Activated T-helper 1 cell treated with Interleukin-2 at 50 U/mL for 16 hours (primary cell): ENCODE measurements at places on chromosomes 11 and 22.

DNA sequence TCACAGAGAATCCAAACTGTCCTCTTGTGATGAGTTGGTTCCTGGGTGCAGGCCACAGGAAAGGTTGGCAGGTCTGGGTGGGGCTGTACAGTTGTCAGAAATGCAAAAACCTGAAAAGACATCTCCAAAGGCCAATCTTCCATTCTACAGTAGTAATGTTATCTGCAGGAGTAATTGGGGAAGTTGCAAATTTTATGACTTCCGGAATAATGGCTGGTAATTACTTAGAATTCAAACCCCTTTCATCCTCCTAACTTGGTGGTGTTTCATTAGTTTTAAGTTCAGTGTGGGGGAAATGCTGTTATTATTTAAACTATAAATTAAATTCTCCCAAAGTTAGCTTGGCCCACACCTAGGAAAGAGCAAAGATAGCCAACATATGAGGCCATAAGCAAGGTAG lies 64.7 kb upstream of the FAT3 start:
- DNase-seq, result no peak

DNA sequence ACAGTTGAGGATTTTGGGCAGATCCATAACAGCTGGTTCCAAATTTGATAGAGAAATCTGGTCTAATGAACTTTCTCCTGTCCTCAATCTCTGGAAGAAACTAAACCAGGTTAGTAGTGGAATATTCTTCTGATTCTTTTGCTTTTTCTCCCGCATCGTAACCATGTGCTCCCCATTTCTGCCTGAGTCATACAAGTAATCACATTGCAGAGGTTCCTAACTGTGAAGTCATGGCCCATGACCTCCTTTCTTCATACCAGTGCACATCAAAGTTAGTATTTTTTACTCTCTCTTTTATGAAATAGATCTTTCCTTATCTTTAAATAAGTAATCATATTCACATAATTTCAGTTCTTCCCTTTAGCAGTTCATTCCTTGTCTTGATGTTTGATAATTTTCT lies 249.0 kb downstream of the DYNC2H1 start:
- DNase-seq, result no peak

DNA sequence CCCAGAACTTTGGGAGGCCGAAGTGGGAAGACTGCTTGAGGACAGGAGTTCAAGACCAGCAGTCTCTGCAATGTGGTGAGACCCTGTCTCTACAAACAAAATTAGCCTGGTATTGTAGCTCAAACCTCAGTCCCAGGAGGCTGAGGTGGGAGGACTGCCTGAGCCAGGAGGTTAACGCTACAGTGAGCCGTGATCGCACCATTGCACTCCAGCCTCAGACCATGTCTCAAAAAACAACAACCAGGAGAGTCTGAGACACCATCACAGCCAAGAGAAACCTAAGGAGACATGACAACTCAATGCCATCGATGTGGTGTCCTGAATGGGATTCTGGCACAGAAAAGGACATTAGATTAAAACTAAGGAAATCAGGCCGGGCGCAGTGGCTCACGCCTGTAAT lies 28.3 kb upstream of the KDM2A start:
- DNase-seq, result no peak

- no peak for DNase-seq
Observed at GRCh38 chr11:2202071-2202899, 30.7 kb upstream of the TH start.

GRCh38 chr11:69644962-69645675 lies 4.2 kb downstream of the CCND1 start:
- DNase-seq, result no peak

DNA sequence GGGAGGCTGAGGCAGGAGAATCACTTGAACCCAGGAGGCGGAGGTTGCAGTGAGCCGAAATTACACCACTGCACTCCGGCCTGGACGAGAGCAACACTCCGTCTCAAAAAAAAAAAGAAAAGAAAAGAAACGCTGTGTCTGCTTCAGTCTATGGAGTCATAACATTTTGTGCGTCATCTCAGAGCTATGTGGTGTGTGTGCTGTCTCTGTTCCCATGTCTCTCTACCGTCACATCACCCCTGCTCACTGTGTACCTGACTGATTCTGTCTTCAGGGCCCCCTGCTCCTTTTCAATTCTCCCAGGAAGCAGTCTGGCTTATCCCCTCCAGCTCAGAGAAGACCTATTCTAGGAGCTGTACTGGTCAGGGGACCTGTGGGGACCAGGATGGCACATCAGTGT lies 7.0 kb downstream of the BACE1-AS start:
- no peak for DNase-seq

GRCh38 chr11:93547773-93548172 lies 4.6 kb upstream of the SMCO4 start:
- DNase-seq, result no peak

DNA sequence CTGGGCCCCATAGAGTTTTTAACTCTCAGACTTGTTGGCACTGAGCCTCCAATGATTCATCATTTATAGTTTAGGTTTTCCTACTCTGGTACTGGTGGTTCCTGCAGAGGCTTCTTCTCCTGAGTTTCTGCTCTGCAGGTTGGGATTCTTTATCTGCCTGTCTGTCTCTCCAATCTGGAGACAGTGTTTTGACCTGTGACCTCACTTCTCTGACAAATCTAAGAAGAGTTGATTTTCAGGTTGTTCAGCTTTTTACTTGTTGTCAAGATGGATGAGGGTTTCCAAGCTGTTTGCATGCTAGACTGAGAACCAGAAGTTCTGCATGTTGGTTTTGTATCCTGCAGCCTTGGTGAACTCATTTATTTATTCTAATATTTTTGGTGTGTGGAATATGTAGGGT lies 63.9 kb downstream of the JAM3 start:
- no peak for DNase-seq

DNA sequence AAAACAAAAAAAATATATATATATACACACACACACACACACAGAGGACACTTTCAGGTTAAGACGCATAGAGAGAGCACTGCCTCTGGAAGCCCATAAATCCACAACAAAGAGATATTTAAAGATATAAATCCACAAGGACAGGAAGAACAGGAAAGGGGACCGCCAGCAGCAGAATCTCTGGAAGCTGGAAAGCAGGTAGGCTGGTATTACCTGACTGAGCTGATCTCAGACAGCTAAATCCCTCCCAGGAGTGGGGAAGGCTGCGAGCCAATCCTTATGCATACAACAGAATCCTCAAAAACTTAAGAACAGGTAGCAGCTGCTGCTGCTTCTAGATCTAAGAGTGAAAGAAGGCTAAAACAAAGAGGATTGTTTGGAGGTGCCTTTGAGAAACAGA lies 1.8 kb upstream of the MCAT start:
- no peak for DNase-seq

- DNase-seq, result no peak
Observed at GRCh38 chr22:22720201-22720723, 75.8 kb downstream of the GGTLC2 start.

GRCh38 chr11:86737737-86738136 lies 62.6 kb upstream of the PRSS23 start:
- DNase-seq, result no peak

- DNase-seq, result no peak
Observed at GRCh38 chr11:82557274-82557673, 176.4 kb downstream of the FAM181B start.

GRCh38 chr11:27995083-27995482 lies 112.9 kb downstream of the KIF18A start:
- no peak for DNase-seq

DNA sequence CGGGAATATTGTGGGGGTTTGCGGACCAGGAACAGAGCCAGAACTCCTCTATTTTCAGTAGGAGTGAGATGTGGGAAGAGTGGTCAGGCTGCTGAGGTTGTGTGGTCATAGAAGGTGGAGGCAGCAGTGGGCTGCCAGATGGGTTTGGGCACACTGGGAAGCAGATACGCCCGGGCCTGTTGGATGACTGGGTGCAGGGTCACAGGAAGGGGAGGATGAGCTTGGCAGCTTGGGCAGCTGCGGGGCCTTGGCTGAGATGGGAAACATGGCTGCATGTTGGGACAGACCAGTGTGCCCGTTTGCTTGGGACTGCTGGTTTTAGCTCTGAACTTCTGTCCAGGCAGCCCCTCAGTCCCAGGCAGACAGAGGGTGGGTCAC lies 11.4 kb downstream of the SHANK3 start:
- no peak for DNase-seq

DNA sequence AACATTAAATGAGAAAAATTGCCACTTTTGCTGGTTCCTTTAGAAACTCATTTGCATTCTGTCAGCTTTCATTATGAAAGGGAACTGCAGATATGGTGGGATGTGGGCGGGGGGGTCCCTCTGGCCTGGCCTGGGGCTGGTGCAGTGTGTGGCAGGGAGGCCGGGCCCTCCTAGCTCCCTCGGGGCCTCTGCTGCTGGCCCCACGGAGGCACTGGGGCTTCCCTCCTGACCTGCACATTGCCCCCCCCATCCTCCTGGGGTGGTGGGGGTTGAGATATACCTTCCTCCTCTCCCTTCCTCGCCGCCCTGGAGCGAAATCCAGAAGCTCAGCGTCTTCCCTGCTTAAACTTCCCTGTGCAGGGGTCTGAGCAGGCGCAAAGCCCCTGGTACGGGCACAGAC lies 1005.9 kb downstream of the BRD1 start:
- no peak for DNase-seq

- no peak for DNase-seq
Observed at GRCh38 chr11:27934830-27935145, 173.2 kb downstream of the KIF18A start.

DNA sequence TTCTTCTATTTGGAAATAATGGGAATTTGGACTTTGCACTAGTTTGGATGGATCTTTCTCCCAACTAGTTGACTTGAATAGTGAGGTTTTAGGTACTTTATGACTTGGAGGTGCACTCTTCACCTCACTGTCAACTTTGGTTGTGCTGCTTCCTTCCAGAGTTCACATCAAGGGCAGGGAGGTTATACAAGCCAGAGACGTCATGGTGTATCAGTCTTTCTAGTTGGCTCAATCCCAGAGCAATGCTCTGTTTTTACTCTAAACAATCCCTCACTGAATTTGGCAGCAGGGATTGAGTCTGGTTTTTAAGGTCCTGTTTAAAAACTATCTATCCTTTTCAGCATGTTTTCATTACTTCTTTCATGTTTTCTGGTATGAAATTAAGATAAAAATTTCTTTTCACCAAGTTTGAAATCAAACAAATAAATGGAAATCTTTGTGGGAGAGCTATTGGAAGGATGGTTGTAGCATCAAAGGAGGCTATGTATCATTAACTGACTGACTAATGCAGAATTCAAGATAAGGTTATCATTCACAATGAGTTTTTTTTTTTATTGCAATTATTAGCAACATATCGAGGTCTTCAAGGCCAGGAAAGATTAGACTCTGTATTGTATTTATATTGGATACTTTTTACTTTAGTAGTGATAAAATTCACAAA lies 28.0 kb upstream of the ZBED5 start:
- no peak for DNase-seq

DNA sequence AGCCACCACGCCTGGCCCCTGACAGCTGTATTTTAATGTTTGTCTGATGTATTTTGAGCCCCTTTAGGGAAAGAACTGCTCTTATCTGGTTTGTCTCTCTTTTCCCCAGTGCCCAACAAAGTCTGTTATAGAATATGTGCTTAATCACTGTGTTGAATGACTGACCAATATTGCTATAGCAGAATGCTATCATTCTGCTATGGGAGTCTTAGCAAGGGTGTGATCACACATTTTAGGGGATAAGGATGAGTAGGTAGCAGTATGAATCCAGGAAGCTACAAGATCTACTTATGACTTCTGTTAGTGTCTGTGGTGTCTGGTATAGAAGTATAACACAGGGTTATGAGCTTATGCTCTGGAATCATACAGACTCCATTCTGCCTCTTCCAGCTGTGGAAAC lies 117.5 kb upstream of the RRM1 start:
- DNase-seq, result no peak

GRCh38 chr11:20203831-20204230 lies 43.6 kb upstream of the DBX1 start:
- no peak for DNase-seq

GRCh38 chr11:125075900-125076317 lies 12.8 kb downstream of the SLC37A2 start:
- no peak for DNase-seq

DNA sequence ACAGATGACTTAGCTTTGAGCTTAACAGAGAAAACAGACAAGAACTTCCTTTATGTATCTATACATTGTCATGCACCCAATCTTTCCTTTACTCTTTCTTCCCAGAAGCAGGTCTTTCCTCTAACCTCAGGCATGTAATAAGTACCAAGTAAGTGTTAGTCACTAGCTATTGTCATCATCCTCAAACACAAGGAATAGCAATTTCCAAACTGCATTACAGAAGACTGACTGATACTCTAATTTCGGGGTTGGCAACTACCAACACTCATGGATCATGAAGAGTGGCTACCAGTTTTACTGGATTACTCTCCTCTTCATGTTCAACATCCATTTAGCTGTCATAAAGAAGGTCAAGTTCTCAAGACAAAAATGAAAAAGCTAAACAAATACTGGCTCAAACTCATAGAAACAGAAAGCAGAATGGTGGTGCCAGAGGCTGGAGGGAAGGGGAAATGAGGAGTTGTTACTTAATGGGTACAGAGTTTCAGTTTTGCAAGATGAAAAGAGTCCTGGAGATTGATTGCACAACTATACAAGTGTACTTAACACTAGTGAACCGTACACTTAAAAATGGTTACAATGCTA lies 111.6 kb downstream of the SIK3 start:
- no peak for DNase-seq

DNA sequence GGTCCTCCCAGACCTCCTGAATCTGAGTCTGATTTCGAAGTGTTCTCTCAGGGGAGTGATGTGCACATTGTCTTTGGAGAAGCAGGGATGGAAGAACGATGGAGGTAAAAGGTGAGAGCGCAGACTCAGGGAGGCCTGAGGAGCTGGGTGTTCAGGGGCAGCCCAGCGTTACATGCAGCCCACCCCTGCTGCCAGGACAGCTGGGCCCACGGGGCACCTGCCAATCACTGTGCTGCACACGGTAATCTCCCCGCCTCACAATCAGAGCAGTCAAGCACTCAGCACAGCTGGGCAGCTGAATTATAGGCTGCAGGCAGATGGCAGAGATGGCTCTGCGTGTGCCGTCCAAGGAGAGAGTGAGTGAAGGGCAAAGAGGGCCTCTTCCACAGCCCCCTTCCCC lies 17.9 kb upstream of the HTR3A start:
- no peak for DNase-seq

- DNase-seq, result no peak
Observed at GRCh38 chr22:49792107-49792506, 35.6 kb downstream of the BRD1 start.

- no peak for DNase-seq
Observed at GRCh38 chr11:123558536-123559315, 95.7 kb downstream of the SCN3B start.

- DNase-seq, result no peak
Observed at GRCh38 chr11:104165014-104165413, 1.1 kb upstream of the PDGFD start.

DNA sequence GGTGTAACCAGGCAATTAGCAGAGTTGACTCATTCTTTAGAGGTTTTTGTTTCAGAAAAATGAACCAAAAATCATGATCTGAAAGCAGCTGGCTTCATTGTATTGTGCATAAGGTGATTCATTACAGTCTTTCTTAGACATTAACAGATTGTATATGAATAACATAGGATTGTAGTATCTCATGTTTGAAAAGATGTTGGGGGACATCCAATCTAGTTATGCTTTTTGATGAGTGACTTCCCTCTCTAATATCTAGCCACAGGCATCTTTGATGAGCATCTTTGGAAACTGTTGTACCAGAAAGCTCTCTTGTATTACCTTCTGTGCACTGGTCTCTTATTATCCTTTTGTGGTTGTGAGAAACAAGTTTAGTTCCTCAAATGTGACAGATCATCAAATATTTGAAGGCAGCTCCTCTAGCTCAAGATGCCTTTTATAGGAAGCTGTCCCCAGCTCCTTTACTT lies 8.3 kb downstream of the GRK3 start:
- DNase-seq, result no peak

GRCh38 chr11:42085736-42086135 lies 626.3 kb upstream of the LRRC4C start:
- DNase-seq, result no peak
